NCI-H2107 (cell line): ENCODE measurements at places on chromosomes 11 and 22.

- DNase-seq: no peak
Measured at GRCh38 chr11:133841279-133842043, 3.9 kb downstream of the SPATA19 start.

- no peak for DNase-seq
Measured at GRCh38 chr22:32478994-32479393, 4.4 kb downstream of the FBXO7 start.

DNA sequence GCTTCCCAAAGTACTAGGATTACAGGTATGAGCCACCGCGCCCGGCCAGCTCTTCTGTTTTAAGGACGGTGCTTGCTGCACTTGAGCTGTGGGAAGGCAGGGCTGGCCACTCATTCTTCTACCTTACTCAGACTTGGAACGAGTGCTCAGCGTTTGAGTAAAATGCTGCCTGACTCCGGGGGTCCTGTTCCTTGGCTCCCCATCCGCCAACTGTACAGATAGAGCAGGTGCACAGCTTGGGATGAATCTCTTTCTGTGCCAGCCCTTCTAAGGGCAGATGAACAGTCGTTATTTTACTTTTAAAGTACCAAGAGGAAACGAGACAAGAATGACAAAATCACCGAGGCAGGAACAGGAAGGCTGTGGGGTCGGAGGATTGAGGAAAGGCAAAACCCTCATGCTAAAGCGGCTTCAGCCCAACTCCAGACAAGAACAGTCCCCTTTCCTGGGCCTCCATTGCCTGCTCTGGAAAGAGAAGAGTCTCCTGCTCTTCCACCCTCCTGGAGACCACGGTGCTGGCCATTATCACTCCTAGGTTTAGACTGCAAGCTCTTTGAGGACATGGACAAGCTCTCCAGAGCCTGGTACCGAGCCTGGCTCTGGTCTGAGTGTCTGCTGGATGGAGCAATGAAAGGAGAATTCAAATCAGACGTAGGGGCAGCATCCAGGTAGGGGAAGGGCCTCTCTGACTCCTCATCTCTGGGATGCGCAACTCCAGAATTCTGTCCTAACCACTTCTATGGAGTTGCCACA lies 1.1 kb upstream of the SUN2 start:
- no peak for DNase-seq

DNA sequence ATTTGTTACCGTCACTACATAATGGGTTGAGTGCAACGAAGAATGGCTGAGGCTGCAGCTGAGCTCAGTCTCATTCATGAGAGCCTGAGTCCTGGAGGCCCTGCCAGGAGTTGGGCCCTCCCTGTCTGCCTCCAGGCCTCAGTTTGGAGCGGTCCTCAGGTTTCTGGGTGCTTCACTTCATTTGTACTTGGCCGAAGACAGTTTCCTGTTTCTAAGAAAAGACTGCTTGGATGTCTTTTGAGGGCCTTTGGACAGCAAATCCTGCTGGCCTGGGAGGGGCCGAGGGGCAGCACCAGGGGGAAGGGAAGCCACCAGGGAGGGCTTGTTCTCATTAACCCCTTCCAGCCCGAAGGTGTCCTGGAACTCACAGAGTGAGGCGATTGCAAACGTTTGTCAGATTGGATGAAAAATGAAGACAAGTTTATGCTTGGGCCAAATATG lies 163.1 kb downstream of the ETS1 start:
- DNase-seq: no peak

- DNase-seq: no peak
Measured at GRCh38 chr22:19632668-19633148, 81.6 kb upstream of the SEPTIN5 start.

DNA sequence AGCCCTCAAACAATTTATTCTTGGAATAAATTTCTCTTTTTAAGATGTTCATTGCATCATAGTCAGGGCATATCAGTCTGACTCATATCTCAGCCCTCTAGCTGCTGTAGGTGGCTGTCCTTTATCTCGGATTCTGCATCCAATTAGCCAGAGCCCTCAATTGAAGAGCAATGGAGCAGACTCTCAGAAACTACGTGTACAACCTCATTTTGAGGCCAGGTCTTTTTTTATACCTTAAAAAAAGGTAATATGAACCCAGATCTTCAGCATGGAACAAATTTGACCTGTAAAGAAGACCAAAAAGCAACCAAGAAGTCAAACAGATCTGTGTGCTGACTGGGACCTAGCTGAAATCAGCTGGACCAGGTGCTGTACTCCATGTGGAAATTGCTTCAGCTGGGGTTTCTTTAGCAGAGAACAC lies 8.7 kb downstream of the OR52A5 start:
- DNase-seq: no peak

DNA sequence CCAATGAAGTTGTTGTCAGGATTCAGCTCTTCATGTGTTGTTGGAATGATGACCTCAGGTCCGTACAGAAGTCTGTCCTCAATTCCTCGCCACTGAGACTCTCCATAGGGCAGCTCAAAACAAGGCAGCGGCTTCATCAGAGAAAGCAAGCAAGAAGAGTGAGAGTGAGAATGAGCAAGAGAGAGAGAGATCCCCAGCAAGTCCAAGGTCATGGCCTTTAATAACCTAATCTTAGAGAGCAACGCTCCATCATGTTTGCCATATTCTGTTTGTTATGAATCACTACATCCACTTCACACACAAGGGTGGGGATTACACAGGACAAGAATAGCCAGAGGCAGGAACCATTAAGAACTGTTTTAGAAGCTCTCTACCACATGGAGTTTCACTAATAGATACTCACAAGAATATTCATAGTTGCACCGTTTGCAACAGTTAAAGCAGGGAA lies 23.3 kb upstream of the MMP7 start:
- no peak for DNase-seq

DNA sequence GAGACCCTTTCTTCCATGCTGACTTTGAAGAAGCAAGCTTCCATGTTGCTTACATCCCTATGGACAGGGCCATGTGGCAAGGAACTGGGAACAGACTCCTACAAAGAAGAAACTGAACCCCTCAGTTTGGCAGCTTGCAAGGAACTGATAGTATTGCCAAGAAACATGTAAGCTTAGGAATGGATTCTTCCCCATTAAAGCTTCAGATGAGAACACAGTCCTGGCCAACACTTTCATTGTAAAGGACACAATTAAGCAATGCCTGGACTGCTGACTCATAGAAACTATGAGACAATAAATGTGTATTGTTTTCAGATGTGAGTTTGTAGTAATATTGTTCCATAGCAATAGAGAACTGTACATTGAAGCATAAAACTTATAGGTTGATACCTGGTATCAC lies 82.4 kb downstream of the AASDHPPT start:
- no peak for DNase-seq

DNA sequence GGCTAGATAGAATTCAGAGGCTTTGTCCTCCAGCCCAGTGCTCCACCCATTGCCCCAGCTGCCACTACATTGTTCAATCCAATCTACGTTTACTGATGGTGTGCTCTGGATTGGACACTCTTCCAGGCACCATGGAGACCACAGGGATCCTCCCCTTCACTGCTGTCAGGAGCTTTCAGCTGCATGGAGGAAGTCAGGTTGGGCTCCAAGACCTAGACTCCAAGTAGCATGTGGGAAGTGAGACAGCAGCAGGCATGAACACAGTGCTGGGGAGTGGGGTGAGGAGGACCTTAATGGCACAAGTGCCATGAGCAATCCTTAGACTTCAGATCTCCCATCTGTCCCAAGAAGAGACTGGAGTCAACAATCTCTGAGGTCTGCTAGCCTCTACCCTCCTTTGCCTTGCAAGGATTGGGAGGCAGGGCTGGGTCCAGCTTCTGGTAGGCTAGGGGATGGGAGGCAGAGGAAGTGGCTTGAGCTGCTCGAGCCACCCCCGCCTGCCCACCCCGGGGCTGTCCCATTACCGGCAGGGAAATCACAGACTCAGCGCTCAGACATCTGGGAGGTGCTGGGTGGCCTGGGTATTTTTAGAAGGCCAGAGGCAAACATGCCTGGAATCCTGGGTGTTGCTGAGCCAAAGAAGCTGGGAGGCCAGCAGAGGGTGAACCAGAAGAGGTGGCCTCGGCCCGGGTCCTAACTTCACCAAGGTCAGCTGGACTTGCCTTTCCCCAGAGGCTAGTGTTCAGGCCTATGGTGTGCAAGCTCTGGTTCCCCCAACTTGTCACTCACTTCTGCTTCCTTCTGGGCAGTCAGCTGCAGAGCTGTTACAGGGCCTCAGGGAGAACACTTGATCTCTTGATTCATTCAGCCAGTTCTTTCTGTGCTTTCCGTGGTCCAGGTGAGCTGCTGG lies 15.2 kb upstream of the FCHSD2 start:
- DNase-seq: no peak

- no peak for DNase-seq
Measured at GRCh38 chr11:41612415-41612814, 153.0 kb upstream of the LRRC4C start.

DNA sequence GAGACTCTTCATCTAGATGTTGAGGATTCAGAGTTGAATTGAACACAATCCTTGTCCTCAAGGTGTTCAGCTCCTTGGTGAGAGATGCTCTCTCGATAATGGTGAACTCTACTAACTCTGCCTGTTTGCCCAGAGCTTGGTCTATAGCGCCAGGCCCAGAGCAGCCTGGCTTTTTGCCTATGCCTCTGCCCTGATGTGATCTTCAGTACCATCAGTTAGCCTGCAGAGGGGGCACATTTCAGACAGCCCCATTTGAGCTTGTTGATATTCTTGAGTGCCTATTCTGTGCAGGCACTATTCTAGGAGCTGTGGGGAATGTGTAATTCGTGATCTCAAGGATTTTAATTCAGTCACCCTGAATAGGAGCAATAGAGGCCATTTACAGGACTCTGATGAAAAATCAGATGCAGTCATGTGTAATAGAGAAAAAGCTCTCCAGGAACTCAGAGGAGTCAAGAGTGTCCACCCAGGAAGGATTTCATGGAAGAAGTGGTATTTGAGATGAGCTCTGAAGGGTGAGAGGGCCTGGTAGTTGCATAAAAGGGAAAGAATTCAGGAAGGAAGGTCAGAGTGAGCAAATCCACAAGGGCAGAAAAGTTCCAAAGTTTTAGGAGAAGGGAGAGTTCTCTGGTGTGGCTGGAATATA lies 19.3 kb downstream of the GTPBP1 start:
- no peak for DNase-seq

DNA sequence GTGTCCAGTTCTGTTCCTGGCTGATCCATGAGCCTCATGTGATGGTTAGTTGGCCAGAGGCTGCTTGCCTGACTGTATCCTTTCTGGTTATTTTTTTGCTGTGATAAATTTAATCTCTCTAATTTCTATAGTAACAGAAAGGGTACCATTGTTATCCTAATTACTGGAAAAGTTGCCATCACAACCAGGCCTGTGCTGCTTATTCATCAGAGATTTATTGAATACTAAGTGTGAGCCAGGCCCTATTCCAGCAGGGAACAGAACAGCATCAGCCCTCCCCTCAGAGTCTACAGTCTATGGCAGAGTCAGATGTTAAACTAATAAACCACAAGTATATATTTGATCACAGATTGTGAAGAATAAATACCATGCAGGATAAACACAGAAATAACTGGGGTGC lies 86.8 kb downstream of the DEPDC5 start:
- DNase-seq: no peak

- no peak for DNase-seq
Measured at GRCh38 chr11:36349351-36350136, 53.5 kb downstream of the PRR5L start.

GRCh38 chr11:61477727-61478148 lies 30.8 kb upstream of the LRRC10B start:
- no peak for DNase-seq

GRCh38 chr11:2144544-2145248 lies 5.5 kb upstream of the IGF2 start:
- DNase-seq: no peak

DNA sequence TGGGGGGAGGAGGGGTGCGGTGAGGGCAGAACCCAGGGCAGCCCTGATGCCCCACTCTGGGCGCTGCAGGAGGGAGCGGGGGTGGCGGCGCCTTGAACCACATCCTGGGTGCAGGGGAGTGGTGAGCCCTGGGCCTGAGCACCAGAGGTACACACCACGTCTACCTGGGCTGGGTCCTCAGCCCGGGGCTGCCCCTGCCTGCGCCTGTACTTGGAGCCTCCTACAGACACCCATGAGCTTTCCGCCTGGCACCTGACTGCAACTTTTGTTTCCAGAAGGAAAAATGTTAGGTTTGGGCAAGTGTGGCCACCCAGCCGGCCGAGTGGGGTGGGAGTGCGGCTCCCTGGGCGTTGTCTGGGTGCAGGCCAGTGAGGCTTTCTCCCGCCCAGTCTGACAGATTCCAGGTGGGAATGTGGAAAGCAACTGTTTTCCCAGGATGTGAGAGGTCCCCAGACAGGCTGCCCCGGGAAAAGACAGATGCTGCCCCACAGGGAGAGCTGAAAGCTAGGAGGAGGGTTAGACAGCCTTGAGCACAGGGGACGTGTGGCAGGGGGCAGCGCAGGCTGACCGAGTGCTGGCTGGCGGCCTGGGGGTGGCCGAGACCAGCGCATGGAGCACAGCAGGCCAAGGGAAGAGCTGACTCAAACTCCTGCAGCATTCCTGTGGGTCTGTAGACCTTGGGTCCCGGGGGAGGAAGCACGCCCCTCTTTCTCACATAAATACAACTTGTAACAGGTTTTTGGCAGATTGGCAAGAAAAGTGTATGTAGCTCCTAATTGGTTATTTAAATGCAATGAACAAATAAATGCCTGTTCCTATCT lies 44.1 kb downstream of the GNB1L start:
- no peak for DNase-seq

- no peak for DNase-seq
Measured at GRCh38 chr11:44029977-44030911, 17.5 kb upstream of the ACCSL start.

DNA sequence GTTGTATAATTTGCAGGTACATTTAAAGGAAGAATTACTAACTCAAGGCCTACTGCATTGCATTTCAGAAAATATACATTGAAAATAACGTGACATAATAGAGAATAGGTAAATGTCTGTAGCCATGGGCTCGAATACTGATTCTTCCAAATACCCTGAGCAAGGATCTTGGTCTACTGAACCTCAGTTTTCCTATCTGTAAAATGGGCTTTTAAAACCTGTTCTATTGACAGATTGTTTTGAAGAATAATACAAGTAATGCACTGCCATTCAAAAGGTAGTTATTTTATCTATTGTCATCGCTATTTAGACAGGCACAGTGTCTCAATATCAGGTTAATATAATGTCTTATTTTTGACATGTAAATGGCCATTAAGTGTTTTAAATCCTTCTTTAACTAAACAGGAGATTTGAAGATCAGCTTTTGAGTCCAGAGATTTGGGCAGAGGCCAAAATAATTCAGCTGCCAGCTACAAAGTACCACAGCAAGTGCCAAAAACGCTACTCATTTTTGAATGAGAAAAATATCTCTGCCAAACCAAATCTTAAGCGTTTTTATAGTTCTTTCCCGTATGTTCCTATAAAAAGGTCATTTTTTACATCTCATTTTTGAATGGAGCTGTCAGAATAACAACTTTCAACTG lies 56.7 kb downstream of the CTSC start:
- DNase-seq: no peak

- no peak for DNase-seq
Measured at GRCh38 chr11:120814531-120815318, 209.2 kb upstream of the TBCEL start.

GRCh38 chr11:116422956-116423600 lies 349.7 kb downstream of the BUD13 start:
- DNase-seq: no peak

DNA sequence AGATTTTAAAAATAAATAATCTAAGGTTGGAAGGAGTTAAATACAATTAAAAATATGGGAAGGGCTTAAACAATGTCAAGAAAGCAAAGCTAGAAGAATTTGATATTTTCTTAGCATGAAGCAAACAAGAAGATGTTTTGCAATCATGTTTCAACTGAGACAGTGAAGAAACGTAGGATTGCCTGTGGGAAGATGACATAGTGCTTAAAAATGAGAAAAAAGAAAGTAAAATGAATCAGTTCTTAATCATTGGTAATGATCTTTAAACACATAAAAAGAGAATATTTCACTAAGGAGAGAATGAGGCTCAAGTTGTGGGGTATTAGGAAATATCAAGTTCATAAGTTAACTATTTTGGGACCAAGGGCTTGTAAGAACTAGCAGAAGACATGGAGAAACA lies 855.0 kb downstream of the METTL15 start:
- DNase-seq: no peak
